ENCODE measurements at places on chromosomes 13 and 19.

- DNase-seq, result peak; percentile 44
Observed at GRCh38 chr13:27770809-27771208, 21.5 kb upstream of the GSX1 start.

GRCh38 chr13:105334211-105334610 lies 1201.3 kb downstream of the EFNB2 start:
- peak; percentile 69 for DNase-seq

- DNase-seq, result peak; percentile 86
Observed at GRCh38 chr19:13091400-13092157, 11.1 kb downstream of the LYL1 start.

GRCh38 chr13:20258208-20258962 lies 26.3 kb upstream of the GJB6 start:
- peak; percentile 5 for DNase-seq

DNA sequence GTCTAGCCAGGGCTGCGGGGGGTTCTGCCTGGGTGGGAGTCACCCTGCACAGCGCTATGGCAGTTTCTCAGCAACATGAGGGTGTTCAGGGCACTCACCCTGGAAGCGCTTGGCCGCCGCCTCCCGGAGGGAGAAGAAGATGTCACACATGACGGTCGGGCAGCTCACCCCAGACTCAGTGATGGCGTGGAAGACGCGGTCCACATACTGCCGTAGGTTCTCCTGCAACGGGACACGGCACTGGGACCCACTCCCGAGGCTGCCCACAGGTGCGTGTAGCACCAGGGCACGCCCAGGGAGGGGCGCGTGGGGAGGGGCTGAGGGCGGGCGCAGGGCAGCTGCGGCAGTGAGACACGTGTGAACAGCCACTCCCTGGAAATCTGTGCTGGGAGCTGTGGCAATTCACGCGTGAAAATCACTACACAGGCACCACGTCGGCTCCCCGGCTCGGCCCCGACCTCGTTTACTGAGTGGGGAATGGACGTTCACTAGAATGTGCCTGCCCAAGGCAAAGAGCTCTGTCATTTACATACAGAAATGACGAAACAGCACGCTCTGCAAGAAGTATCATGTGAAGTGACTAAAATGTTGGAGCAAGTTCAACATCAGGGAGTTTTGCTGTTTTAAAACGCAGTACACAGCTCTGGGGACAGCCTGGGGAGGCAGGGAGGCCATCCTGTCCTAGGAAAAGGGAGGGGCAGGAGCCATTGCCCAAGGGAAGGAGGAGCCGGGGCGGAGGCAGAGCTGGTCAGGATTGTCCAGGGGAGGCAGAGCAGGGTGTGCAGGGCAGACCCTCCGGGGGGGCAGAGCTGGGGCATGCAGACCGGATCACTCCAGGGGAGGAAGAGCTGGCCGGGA lies 41.5 kb upstream of the C13orf46 start:
- DNase-seq, result peak; percentile 32

DNA sequence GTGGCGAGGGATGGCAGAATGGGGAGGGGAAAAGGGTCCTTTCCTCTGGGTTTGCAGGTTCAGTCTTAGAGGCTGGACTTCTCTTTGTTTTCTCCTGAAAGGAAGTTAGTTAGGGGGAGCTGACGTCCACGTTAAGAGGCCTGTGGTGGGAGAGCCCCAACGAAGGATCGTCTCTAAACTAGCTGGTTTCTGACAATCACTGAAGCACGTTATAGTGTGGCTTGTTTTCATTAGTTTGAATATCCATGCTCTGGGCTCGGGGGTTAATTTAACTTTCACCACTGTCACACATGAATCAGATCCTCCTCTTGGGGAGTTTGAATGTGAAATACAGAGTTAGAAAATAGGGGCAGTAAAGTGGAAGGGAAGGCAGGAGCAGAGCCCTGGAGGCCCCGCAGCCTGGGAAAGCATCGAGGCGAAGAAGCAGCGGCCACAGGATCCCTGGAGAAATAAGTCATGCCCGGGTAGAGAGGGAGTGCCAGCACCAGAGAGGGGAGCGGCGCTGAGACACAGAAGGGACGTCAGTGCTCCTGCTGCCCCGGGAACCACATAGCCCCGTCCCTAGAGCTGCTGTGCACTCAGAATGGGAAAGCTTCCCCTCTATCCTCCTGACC lies 31.1 kb upstream of the AMER2 start:
- DNase-seq, result no peak

DNA sequence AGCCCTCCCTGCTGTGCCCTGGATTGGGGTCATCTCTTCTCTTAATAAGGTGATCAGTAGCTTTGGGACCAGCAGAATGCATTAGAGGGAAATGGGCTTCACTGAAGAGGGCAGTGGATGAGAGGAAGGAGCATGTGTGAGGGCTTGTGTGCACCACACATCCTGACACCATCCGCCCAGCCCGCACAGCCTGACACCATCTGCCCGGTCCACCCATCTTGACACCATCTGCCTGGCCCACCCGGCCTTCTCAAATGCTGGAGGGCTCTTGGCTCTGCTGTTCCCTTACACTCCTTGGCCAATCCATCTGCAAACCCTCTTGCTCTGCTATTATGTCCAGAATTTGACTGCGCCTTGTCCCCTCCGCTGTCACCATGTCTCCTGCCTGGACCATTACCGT lies 41.8 kb downstream of the BICRA start:
- no peak for DNase-seq

DNA sequence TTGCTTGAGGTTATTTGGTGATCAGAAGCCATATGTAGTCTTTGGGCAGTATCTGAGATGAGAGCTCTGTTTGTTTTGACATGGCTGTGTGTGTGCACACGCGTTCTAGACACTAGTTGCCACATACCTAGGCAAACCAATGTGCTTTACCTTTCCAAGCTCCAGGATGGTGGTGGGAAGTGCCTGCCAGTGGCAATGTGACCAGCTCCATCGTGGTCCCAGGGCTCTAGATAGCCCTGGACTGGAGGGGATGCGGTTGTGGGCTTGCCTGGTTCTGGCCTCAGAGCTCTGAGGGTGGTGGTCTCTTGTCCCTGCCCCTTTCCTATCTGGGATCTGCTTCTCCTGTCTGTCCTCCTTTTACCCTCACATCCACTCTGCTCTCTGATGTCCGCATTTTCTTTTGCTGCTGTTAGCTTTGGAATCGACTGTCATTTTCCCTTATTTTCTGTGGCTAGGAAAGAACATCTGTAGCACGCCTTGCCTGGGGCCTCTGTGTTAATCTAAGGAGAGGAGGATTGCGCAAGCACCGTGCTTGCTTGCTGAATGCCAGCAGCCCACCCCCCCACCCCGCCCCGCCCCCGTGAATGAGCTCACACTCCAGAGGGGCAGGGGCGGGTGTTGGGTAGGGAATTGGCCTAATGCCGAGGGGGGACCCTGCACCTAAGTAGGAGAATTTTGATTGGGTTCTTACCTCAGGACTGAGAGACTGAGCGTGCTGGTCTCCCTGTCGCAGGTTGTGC lies 89.5 kb downstream of the ARHGEF7 start:
- DNase-seq, result peak; percentile 86

GRCh38 chr13:25167382-25168174 lies 4.5 kb downstream of the AMER2 start:
- no peak for DNase-seq

Measured in choroid plexus epithelial cell (primary cell).